Activated T-cell treated with anti-CD3 and anti-CD28 coated beads, Interleukin-2, amount 50 U/mL, for 72 hours (primary cell): ENCODE measurements at places on chromosomes 2 and 18. TPM values are rescaled to one million over a fixed set of nuclear protein-coding genes. Genes with fewer than 3 reads are reported as not detected.

The POTEI gene
- not detected for total RNA-seq

The NOTO gene
- not detected for total RNA-seq

The PNO1 gene
- total RNA-seq = 12.5 TPM

The C2orf81 gene
- total RNA-seq = 4.9 TPM

The MMADHC gene
- 128 TPM for total RNA-seq

The CGREF1 gene
- 0.81 TPM for total RNA-seq

The ZC3H15 gene
- 71.8 TPM for total RNA-seq

The SAG gene
- 0.02 TPM for total RNA-seq

The GCA gene
- 22.2 TPM for total RNA-seq

The ZSWIM2 gene
- not detected for total RNA-seq

The RAX gene
- not detected for total RNA-seq

The OLA1 gene
- 100 TPM for total RNA-seq

The CDH20 gene
- total RNA-seq = 0.19 TPM

The RND3 gene
- not detected for total RNA-seq

The PFN4 gene
- 0.72 TPM for total RNA-seq

GRCh38 chr2:190662754-190663153 lies 13.9 kb downstream of the NAB1 start:
- DNase-seq = no peak

DNA sequence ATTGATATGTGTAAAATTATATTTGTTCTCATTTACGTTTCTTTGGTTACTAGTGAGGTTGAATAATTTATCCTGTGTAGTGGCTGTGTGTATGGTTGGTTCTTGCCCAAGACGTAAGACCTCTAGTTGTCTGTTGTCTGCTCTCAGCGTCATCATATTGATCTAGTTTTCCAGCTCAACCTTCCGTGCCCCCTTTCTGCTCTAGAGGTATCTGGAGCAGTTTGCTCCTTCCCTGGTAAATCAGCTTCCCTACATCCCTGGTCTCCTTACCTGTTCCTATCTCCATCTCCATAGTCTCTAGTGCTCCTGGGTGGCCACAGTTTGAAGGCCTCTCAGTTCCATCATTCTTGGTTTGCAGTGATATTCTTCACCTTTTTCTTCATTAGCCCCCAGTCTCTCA lies 1.2 kb downstream of the SMYD5 start:
- DNase-seq = no peak

GRCh38 chr2:20868377-20868776 lies 45.5 kb upstream of the LDAH start:
- DNase-seq = peak; percentile 87

- no peak for DNase-seq
Measured at GRCh38 chr18:56483386-56483785, 155.0 kb downstream of the TXNL1 start.

DNA sequence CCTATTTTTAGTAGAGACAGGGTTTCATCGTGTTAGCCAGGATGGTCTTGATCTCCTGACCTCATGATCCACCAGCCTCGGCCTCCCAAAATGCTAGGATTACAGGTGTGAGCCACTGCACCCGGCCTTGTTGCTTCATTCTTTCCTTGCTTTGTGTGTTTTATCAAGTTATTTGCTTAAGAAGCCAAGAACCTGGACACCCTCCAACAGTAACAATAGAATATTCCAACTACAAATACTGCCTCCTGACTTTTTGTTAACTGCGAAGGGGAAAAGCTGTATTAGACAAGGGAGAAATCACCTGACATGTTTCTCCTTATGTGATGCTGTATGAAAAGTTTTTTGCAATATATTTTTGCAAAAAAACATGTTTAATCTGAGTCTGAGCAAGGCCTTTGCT lies 297.2 kb downstream of the NCKAP5 start:
- no peak for DNase-seq

GRCh38 chr18:40752316-40752715 lies 1202.7 kb upstream of the PIK3C3 start:
- DNase-seq = no peak

DNA sequence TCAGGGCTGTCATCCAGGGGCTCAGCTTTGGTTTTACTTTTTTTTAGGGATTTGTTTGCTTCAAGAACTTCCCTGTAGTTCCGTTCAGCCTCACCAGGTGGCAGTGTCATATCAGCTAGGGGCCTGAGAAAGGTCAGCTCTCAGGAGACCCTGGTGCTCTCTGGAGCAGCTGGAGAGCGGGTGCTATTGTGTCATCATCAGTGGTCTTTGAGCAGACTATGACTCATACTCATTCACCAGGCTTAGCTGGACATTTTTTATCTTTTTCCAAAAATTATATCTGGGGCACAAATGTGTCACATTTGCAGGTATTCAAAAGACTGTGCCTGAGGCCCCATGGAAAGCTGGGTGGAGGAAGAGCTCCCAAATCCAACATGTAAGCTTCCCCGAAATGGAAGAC lies 24.4 kb downstream of the ZNF892 start:
- DNase-seq = peak; percentile 29

DNA sequence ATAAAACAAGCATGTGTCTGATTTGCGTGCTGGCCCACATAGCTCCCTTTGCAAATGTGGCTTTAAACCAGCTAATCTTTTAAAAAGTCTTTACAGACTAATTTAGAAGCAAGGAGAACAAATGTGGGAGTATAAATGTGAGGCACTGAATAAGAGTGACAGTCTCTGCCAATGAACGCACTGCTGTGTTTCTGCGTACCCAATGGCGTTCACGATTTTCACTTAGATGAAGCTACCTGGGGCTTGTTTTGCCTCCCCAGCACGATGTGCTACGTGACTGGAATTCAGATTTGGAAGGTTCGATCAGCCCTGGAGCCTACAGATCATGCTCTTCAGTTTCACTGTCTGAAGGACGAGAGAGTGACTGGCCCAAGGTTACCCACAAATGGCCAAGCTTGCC lies 10.8 kb upstream of the CRACDL start:
- DNase-seq = no peak

GRCh38 chr2:75278821-75279379 lies 79.6 kb upstream of the TACR1 start:
- DNase-seq = no peak

DNA sequence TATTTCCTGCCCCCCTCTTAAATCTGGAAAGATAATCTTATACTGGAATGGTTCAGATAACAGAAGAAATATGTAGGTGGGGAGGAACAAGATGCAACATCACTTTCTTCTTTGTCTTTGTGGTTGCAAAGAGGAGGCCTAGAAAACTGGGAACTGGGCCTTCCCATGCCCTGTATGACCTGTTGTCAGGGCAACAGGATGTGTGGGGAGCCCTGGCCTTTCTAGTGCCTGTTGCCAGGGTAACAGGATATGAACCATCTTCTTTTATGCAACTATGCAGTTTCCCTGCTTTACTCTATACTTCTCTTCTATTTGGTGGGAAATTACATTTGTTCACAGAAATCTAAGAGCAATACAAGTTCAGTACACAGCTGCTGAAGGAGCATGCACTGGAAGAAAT lies 79.8 kb upstream of the PDE1A start:
- no peak for DNase-seq

GRCh38 chr2:134253117-134253704 lies 661 bp upstream of the MGAT5 start:
- DNase-seq = peak; percentile 42

DNA sequence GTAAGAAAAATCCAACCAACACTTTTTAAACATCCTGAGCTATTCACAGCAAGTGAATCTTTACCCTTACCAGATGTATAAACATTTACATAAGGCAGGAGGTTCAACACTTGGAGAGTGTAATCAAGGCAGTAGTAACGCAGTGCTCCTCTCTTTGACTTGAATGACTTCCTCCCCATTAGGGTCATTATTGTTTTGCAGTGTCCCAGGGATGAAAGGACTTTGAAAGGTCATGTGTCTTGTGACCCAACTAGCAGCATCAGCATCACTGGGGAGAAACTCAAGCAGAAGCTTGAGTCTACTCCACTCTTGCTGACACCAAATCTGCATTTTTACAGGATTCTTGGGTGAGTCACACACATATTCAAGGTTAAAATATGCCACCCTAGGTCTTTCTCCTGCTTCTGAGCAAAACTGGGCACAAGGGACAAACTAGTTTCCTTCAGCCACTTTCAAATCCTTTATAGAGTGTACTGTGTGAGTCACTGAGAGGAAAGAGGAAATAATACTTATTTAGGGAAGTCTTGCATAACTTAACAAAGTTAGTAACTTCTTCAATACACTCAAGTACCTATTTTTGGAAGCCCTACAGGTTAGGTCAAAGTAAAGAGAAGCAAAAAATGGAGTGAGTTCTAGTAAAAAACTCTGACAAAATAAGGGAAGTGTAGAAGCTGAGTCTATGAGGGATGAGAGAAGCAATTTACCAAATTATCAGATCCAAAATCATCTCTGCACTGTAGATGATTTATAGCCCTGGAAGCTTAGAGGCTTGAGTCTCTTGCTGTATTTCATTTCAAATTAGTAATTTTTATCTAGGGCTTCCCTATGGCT lies 51.0 kb upstream of the EML4 start:
- DNase-seq = no peak

GRCh38 chr2:5914811-5915611 lies 222.8 kb downstream of the SOX11 start:
- no peak for DNase-seq

GRCh38 chr2:190355968-190356644 lies 12.7 kb downstream of the INPP1 start:
- DNase-seq = no peak

- DNase-seq = no peak
Measured at GRCh38 chr2:5392658-5393057, 299.5 kb upstream of the SOX11 start.

DNA sequence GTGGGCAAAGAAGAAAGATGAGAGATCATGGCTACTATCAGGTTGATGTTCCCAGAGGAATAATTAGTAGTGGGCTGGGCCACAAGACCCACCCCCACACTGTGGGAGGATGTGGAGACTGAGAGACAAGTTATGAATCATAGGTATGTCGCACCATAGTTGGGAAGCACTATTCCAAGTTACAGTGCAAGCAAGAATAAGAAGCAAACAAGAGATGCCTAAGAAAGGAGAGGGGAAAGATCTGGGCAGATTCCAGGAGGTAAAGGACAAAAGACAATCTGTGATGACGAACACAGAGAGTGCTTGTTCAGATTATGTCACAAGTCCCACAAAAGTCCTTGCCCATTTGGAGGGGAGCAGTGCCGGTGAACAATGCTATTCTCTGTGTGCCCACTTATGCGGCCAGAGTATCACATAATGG lies 56.6 kb downstream of the FAM228A start:
- DNase-seq = no peak

GRCh38 chr2:88318956-88319330 lies 133.6 kb downstream of the FOXI3 start:
- no peak for DNase-seq

GRCh38 chr2:152155209-152155608 lies 20.4 kb downstream of the STAM2 start:
- DNase-seq = no peak

DNA sequence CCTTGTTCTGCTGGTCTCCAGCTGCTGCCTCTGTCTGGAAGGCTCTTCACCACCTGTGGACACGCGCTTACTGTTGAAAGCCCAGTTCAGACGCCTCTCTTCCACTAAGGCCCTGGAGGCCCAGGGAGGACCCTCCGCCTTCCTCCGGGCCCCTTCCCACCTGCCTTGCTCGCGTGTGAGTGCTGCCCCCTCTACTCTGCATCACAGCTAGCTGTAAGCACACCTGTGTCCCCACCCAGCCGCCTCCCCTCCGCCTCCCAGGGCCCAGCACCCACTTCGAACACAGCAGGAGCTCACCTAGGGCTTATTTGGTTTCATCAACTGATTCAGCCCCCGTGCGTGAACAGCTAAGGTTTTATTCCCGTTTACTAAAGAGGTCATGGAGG lies 49.7 kb downstream of the KCNF1 start:
- no peak for DNase-seq

GRCh38 chr2:236833501-236834073 lies 252.1 kb upstream of the COPS8 start:
- no peak for DNase-seq

DNA sequence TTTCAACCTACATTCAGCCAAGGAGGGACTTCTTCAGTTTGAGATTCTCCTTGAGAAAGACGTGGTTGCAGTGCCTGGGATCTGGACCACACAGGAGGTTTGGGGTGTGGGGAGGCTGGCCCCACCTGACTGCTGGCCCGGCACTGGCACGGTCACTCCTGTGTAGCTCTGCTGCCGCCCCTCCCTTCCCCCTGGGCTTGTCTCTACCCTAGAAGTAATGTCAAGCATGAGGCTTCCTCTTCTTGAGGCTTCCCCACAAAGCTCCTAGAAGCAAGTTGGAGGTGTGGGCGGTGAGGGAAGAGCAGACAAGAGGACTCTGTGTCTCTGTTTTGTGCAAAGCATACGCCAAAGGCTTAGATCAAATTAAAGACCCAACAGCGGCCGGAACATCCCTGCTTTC lies 8.7 kb downstream of the KLHL29 start:
- DNase-seq = no peak

DNA sequence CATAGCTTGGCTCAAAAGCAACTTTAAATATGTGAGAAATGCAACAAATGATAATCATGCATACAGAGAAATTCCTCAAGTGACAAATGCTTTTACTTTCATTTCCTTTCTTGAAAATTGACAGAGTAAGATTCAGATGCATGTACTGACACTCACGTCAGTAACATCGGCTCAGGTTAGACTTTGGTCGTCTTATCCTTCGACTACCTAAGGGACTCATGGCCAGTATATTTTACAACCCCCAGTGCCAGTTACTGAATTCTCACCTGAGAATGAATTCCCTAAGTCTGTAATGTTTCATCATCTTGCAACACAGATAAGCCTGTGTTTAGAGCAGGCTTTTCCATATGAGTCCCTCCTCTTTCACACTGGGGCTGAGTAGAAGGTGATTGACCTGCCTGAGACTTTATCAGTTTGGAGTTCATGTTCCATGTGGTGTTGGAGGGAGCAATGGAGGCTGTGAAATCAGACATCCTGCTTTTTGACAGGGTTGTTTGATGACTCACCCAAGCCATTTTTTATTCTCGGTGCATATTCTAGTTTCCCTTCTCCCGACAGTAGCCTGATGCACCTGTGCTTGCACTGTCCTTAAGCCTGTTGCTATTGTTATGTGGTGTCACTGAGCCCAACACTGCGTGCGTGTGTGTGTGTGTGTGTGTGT lies 30.5 kb upstream of the ATP8B1 start:
- DNase-seq = peak; percentile 20
